ENCODE measurements at places on chromosomes 5 and 9.

DNA sequence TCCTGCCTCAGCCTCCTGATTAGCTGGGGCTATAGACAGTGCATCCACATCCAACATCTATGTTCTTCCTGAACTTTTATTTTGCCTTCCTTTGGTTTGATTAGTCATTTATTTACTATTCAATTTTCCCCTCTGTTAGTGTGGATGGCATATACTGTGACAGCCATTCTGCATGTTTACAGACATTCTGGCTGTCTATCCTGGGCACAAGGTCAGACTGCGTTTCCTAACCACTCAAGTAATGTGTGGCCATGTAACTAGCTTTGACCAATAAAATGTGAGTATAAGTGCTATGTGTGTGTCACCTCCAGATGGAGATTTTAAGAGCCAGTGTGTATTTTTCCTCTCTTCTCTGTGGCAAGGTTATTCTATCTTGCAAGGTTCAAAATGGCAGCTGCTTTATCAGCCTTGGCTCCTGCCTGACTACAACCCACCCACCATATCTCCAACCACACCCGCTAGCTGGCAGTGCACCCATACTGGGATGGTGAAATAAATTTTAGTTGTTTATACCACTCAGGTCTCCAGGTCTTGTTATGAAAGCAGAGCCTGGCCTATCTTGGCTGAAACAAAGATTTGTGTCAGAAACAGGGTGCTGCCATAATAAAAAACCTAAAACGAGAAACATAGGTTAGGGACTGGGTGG, 32.2 kb downstream of the PDE6A start:
- DNase-seq, result no peak

- DNase-seq, result no peak
Measured at GRCh38 chr9:100602342-100602801, 24.5 kb downstream of the CAVIN4 start.

DNA sequence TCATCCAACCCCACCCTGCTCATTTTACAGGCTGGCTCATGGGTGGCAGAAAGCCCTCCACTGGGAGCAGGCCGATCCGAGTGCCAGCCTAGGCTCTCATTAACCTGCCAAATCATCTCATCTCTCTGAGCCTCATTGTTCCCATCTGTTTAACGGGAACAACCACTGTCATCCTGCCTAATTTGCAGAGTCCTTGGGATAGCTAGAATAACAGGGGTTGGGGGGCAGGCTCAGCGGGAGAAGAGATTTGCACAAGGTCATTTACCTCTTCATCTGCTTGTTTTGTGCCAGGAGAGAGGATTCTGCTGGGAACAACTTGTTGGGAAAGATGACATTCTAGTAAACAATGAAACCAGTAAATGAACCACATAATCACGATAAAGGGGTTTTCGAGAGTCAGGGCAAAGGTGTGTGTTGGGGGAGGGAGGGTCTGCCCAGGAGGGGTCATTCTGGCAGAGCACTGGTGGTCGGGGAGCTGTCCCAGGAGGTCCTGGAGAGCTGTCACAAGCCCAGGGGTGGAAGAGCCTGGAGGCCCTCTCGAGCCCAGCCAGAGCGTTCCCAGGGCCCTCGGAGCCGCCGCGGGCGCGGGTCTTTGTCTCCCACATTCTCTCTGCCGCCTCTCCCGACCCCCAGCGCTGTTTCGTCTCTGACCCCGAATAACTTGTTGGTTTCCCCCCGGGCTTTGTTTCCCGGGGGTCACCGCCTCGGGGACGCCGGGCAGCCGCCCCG, 22.8 kb upstream of the NDST1 start:
- no peak for DNase-seq

DNA sequence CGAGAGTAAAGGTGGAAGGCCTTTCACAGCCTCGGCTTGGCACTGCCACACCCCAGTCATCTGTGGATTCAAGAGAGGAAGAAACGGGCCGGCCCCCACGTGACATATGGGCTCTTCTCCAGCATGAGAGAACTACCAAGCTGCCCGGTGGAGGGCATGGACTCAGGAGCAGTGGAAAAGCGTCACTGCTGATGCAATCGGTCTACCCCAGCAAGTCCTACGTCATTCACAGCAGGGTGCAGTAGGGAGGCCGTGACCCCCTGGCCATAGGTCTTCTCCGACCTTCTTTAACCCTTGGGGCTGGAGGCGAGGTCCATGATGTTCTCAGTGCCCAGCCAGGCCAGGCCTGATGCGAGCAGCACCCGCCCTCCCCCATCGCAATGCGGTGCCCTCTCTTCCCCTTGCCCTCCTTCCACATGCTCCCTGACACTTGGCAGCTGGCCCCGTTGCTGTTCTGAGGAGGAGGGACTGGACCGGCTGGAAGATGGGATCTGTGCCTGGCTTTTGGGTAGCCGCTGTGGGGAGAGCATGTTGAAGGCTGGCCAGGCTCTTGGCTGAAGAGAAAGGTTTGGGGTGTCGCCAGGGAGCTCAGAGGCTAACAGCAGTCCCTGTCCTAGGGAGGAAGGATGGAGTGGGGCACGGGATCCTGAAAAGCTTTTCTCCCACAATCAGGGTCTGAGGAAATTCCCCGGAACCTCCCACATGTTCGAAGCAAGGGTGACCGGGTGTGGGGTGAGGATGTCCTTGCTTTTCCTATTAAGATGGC, 89.8 kb downstream of the LIFR start:
- no peak for DNase-seq

GRCh38 chr5:142597546-142598337, 88.1 kb downstream of the FGF1 start:
- peak; percentile 80 for DNase-seq

DNA sequence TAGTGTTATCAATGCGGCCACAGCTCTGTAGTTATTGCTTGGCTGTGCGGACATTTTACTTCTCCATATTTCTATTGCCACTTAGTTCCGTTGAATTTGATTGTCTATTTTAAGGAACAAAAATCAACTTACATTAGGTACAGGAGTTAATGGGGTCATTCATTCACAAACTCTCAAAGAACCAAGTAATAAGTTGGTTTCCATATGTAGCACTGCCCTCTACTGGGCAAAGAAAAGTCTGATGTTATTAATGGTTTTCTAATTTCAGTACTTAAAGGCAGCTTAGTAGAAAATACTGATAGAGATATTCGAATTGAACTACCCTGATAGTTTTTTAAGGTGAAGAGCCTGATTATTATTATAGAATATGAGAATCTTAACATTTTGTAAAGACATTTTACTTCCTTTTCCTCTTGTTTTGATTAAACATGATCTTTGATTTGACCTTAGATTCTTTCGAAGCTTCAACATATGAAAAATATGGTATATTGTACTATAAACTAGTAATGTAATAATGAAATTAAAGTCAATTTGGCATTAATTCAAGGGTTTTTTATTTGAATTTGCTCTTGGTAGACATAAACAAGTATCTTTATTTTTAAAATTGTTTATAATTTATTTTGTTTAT, 119.5 kb upstream of the CTNND2 start:
- DNase-seq, result no peak

GRCh38 chr5:153983885-153984284, 54.8 kb downstream of the FAM114A2 start:
- DNase-seq, result no peak

- no peak for DNase-seq
Measured at GRCh38 chr9:69190086-69190862, 16.2 kb downstream of the TJP2 start.

Data from amniotic stem cell (primary cell).